ENCODE measurements at places on chromosomes 16 and 17.

DNA sequence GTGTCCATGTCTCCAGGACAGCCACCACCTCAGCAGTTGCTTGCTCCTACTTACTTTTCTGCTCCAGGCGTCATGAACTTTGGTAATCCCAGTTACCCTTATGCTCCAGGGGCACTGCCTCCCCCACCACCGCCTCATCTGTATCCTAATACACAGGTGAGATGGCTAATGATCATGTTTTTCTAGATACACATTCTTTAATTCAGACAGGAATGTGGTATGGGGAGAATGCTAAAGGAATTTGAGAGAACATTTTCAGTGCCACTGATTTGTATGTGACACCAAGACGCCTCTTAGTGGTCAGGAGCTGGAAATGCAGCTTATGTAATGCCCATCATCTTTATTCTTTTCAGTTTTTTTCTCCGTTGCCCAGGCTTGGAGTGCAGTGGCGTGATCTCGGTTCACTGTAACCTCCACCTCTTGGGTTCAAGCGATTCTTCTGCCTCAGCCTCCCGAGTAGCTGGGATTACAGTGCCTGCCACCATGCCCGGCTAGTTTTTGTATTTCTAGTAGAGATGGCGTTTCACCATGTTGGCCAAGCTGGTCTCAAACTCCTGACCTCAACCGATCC lies 8.9 kb upstream of the RAPGEFL1 start:
- peak; percentile 71 for DNase-seq

DNA sequence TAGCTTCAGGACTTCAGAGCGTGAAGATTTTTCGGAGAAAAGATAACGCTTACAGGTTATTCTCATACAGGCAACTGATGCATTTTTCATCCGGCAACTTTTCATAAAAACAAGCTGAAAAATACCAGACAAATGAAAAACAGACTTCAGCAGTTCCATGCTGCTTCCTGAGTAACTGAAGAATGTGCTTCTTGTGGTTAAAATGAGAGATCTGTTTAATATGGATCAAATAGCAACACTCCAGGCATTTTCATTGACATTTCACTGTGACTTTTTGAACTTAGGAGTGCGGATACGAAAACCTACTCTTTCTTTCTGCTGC lies 705 bp upstream of the PITPNC1 start:
- peak; percentile 51 for DNase-seq

- DNase-seq = no peak
Measured at GRCh38 chr16:6297666-6298410, 1034.8 kb upstream of the RBFOX1 start.

DNA sequence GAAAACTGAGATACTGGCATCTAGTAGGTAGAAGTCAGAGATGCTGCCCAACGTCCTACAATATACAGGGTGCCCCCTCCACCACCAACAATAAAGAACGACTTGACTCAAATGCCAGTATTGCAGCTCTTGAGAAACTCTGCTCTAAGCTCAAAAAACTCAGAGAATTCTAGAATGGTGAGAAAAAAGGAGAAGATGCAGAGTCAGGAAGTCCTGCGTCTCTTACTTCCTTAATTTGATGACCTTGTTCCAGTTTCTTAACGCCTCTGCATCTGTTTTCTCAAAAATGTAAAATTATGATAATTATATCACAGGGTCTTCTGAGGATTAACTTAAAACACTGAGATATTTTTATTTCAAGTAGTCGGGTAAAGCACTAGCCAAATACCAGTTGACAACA lies 1.7 kb upstream of the HSBP1 start:
- DNase-seq = no peak

DNA sequence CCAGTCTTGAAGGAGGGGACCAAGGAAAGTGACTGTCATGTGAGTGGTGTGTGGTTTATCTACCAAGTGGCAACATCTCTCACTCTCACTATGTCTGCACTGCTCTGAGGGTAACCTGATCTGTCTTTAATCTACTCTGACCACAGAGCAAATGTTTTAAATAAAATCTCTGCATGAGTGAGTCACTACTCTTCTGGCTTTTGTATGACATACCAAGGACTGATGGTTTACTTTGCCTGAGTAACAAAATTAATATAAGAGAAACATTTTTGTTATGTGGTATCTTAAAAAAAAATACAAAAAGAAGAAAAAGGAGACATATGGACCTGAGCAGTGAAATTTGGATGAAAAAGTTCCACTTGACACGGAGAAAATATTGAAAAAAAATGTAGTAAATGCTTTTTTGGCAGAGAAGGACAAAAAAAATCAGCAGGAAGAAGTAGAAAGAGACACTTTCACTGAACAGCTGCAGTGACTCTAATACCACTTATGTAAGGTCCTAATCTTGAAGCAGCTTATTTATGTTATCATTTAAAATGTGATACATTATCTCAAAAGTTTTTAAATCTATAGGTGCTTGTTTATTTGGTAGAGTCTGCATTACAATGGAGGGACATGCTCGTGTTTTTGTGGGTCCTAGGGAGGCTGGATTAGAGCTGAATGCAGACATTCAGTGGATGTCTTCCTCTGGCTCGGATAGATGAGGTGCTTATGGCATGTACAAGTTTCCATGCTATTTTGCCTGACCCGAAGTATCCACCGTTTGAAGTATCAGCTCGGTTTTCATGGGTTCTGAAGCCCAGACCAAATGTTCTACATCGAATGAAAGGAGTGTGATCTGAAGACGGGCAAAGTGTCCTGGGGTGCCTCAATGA lies 240.7 kb downstream of the MAP2K6 start:
- peak; percentile 63 for DNase-seq

Measured in hepatic stellate cell (primary cell).